ENCODE measurements at places on chromosomes 12 and 14.

DNA sequence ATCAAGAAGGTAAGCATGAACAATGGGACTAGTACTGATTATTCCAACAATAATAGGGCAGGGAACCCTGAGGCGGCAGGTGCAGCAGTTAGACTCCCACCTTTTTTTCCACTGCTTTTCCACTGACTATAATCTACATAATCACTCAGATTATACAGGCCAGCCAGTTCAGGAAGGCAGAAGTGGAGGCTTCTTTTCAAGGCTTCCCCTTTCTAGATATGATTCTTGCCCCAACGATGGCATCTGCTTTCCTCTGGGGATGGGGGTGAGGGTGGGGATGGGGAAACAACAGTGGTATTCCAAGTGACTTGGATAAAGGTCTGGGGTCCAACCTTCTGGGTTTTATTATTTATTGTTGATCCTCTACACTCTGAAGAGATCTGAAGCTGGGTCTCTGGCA, 331 bp downstream of the NCKAP1L start:
- no peak for DNase-seq

GRCh38 chr12:104877103-104877705, 80.9 kb downstream of the SLC41A2 start:
- DNase-seq: peak; percentile 63

GRCh38 chr12:31662176-31662849, 2.8 kb downstream of the ETFBKMT start:
- DNase-seq: no peak

DNA sequence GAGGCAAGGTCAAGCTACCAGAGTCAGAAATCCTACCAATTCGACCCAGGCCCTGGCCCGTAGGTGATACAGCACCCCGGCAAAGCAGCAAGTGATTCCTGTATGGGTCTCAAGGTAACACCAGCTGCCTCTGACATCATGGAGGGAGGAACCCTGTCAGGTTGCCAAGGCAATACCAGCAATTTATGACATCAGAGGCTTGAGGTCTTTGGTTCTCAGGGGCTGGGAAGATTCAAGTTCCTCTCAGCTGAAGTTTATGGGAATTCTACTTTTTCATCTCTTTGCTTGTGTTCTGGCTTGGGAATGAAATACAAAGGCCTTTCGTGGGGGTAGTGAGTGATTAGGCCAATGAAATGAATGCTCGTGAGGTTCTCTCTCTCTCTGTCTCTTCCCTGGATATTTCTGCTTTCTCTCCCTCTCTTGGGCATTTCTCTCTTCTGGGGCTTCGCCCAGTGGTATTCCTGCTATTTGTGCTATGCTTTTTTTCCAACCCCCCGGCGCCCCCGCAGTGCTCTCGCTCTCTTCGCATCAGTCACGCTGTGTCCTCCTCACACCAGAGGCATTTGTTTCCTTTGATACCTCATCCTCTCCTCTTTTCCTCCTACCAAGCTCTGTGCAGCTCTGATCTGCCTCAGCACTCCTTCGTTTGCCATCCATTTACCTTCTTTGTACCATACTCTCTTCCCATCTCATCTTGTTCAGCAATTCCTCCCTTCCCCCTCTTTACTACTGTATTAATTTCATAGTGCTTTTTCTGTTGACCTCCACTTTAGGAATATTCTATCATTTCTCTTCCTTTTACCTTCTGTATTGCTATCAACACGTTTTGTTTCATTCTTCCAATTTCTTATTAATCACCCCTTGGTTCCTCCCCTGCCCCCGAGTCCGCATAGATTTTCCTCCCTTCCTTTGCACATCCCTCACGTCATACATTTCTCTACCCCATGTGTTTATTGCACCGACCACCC, 2.9 kb downstream of the ZFHX2 start:
- peak; percentile 87 for DNase-seq

GRCh38 chr14:50018201-50018932, 98.0 kb downstream of the VCPKMT start:
- DNase-seq: peak; percentile 62

- DNase-seq: no peak
Measured at GRCh38 chr12:12461923-12462315, 100.7 kb downstream of the DUSP16 start.

DNA sequence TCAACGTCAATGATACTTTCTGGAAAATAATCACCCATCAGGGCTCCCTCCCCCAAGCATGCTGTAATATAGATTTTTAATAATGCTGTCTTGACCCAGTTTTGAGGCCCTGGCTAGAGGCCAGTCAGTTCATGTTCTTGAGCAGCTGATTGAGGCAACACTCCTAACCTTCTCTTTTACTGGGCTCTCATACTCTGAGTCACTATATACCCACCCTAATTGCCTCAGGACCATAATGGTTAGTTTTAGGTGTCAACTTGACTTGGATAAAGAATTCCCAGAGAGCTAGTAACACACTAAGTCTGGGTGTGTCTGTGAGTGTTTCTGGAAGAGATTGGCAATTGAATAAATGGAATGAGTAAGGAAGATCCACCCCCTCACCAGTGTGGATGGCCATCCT, 527.0 kb upstream of the ATP2B1 start:
- peak; percentile 6 for DNase-seq

- no peak for DNase-seq
Measured at GRCh38 chr14:94701861-94702370, 68.0 kb downstream of the GSC start.

DNA sequence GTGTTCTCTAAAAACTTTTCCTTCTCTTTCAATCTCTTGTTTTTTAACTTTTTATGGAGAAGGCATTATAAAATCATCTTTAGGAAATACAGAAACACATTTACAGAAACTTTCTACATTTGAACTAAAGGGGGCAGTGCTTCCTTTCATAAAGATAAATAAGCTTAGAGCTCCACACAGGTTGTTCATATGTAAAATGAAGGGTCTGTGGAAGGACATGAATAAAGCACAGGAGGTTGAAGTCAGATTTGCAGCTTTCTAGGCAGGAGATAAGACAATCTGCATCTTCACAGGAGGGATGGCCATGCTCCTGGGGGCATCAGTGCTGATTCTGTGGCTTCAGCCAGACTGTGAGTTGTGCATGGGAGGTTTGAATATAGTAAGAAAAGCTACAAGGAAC, 426.0 kb downstream of the DAD1 start:
- no peak for DNase-seq

DNA sequence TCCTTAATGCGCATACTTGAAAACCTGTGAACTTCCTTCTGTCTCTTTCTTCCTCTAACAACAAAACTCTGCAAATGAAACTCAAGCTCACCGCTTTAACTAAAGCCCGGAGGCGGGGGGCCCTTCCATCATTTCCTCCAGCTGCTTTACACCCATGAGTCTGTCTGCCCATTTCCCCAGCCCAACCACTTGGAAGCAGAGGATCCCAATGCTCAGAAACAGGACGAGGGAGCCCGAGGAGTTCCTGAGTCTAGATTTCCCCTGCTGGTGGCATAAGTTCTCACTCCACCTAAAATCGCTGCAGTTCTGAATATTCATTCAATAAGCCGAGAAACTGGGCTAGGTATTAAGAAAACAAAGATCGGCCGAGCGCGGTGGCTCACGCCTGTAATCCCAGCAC, 30.8 kb downstream of the GPR19 start:
- DNase-seq: no peak

DNA sequence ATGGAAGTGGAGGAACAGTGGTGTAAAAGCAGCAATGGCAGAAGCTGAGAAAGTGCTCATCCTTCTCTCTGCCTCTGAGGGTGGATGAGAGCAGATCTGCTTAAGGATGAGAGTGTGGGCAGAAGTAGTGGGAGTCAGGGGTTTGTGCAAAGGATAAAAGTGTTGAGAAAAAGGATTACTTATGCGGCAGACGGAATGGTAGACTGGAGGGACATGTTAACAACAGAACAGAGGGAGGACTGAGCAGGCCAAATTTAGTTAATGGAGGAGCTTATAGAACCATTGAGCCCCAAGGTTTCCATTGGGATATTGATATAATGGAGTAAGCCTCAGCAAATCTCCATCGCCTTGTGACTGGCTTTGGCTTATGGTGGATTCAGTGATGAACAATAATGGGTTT, 25.5 kb downstream of the TRHDE start:
- DNase-seq: no peak

- DNase-seq: no peak
Measured at GRCh38 chr14:95486875-95487668, 29.4 kb downstream of the SYNE3 start.

DNA sequence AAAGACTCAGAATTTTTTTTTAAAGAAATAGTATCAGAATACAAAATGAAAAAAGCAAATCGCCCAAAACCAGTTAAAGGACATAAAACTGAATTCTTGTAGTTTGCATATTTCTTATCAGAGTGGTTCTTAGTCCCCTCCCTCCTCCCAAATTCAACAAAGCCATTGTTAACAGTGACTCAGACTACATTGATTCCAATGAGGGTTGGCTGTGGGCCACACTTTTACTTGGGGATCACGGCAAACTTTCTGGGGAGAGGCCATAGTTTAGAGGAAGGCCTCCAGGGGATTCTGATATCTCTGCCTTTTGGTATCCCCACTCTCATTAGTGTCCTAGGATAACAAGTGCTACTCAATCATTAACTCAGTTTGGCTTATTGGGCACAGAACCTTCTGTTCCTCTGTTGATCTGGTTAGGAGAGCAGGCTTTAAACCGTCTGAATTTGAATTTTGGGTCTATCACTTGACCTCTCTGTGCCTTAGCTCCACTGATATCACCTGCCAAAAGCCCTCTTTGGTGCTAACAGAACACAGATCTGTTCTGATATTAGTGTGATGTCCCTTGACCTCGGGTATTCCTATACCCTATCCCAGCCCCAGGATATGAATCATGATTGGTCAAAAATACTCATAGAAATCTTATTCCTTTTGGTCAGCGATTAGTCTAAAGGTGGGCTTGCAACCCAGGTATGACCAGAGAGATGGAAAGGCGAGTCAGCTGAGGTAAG, 45.2 kb upstream of the APPL2 start:
- no peak for DNase-seq

DNA sequence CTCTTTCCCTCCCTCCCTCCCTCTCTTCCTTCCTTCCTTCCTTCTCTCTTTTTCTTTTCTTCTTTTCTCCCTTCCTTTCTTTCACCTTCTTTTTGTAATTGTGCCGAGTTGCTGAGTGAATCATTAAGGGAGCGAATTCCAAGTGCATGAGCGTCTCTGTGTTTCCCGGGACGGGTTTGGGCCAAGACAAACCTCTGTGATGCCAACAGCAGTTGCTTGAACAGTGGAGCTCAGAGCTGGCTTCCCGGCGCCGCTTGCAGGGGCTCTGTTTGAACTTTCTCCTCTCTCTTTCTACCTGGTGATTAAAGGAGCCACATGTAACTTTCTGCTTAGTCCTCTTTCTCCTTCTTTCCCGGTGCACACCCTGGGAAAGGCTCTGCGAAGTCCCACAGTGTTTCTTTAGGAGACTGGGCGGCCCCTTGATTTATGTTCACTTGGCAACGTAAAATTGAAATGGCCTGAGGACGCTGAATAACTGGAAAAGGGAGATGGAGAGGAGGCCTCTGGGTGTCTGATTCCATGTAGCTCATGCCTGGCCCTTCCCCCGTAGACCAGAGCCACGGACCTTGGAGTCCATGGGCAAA, 33.7 kb upstream of the MAP1LC3B2 start:
- DNase-seq: peak; percentile 95

GRCh38 chr14:52248057-52248456, 19.4 kb upstream of the PTGDR start:
- no peak for DNase-seq

GRCh38 chr12:52867642-52868041, 18.8 kb upstream of the KRT78 start:
- DNase-seq: no peak

GRCh38 chr14:50520947-50521815, 11.2 kb downstream of the MAP4K5 start:
- peak; percentile 88 for DNase-seq

GRCh38 chr14:51069055-51069454, 25.9 kb downstream of the TRIM9 start:
- peak; percentile 13 for DNase-seq

GRCh38 chr12:80205960-80206359, 106.6 kb downstream of the OTOGL start:
- DNase-seq: no peak

- no peak for DNase-seq
Measured at GRCh38 chr12:21745258-21745657, 29.2 kb downstream of the KCNJ8 start.

DNA sequence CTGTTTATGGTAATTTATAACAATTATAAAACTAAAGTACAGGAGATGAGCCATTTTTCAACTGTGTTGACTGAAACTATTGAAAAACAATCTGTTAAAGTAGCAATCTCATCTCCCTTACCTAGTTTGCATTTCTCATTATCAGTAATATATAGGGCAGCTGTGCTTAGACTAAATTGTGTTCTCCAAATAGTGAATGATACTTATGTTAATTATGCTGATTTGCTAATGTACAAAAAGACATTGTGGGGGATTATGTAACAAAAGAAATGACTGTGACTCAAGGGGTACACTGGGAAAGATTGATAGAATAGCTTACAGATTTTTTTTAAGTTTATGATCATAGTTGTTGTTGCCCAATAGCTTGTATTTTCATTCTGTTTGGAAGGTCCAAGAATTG, 207.7 kb downstream of the FUT8 start:
- no peak for DNase-seq

DNA sequence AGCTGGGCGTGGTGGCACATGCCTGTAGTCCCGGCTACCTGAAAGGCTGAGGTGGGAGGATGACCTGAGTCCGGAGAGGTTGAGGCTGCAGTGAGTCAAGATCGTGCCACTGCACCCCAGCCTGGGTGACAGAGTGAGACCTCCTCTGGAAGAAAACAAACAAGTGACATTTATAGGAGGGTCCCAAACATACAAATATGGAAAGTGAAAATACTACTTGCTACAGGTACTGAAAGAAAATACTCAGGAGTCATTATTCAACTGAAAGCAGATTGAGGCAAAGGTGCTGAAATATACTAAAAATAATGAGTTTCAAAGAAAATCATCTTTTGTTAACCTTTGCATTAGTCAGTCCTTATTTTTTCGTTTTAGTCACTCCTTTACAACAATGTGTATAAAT, 53.5 kb downstream of the ETV6 start:
- DNase-seq: no peak

GRCh38 chr14:69013943-69014782, 35.1 kb upstream of the ACTN1 start:
- DNase-seq: peak; percentile 68

DNA sequence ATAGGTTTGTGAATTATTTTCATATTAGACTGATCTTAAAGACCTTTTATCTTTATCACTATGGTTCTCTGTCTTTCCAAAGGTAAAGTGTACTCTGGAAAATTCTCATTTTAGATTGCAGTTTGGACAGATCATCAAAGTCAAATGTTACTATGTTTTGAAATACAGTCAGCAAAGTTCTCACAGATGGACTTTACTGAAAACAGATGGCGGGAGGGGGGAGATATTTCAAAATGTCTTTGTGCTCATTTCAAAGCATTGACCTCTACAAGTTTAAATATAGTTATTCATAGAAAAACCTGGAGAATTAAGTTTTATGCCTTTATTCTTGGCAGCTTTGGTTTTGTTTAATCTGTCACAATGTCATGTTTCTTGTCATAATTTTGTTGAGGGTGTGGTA, 51.8 kb upstream of the LRTM2 start:
- DNase-seq: no peak

GRCh38 chr14:77822307-77822706, 22.4 kb downstream of the ADCK1 start:
- DNase-seq: no peak
